ENCODE measurements at places on chromosomes 12 and 14.

- no peak for DNase-seq
Observed at GRCh38 chr14:35196571-35196970, 74.2 kb downstream of the PRORP start.

- DNase-seq, result no peak
Observed at GRCh38 chr12:89968151-89968700, 259.6 kb upstream of the ATP2B1 start.

GRCh38 chr14:103743691-103744090 is 28.1 kb downstream of the ZFYVE21 start:
- no peak for DNase-seq

DNA sequence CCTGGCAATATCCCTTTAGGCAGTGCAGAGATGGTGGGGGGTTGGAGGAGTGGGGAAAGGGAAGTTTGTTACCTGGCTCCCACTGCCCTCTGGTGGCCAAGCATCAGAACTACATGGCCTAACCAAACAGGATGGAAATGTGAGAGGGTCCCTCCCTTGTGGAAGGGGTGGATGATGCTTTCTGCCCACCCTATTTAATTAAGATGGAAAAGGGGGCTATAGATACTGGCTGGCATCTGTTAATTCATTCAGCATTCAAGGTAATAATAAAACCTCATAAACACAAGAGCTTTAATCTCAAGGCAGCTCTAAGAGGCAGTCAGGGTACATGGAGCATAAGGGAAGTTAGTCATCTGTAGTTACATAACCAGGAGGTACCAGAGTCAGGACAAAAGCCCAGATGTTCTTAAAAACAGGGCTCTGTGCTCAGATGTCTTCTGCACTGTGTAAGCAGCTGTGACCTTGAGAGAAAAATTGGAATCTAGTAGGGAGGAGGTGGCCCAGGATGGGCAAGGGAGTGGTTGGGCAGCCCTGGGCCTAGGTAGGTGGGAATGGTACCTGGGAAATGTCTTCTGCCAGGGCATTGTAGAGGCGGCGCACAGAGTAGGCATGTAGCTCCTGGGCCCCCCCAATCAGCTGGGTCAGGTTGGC is 4.6 kb downstream of the AP1G2 start:
- peak; percentile 48 for DNase-seq

DNA sequence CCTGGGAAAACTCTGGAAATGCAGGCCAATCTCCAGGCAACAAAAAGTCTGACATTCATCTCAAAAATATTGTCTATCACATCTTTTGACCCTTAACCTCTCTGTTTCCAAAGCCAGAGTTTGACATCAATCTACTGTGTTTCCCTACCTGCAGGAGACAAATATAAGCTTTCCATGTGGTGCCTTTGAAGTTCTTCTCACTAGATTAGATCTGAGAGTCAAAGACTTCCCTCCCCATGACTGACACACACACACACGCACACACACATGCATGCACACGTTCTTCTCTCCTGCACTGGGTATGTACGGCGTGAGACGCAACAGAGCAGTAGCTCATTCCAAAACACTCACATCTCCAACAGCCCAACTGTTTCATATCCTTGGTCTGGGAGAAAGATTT is 8.1 kb upstream of the ITPR2 start:
- DNase-seq, result no peak

DNA sequence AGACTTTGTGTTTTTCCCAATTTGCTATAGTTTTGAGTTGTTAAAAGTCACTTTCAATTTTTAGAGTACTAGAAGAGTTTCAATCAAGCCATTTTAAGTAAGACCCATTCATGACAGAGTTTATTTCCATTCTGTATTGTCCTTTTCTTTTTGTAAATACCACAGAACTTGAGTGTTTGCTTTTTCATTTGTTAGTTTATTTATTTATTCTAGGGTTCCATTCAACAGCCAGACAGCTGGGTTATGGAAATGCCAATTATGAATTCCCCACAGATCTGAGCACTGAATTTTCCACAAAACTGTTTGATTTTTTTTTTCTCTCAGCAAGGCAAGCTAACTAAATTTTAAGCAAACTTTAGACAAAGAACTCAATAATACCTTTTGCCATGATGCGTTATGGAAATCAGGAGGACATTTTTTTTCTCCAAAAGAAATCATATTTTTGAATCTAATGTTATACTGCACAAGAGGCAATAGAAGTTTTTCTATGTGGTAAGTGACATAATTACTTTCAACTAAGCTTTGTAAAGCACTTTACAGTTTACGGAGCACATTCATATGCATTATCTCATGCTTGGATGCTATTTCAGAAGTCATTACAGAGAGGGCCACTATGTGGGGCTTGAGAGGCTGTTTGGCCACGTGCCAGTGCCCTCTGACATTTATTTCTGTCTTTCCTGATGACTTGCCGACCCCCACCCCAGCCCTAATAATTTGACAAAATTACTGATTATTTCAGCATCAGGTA is 181.5 kb downstream of the VRK1 start:
- no peak for DNase-seq

DNA sequence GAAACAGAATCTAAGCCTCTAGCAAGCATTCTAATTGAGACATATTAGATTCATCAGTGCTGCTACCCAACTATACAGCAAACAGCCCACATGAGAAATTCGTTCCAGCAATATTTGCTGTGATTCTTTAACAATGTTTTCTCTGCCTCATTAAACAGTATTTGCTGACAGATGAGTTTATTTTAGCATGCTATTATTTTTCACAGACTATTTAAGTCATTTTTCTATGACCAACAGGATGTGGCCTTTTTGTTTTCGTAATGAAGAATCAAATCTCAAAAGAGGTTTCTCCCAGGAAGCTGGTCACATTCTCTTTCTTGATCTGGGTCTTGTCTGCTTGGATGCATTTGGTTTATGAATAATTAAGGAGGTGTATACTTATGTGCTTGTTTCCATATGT is 23.2 kb upstream of the SERPINA12 start:
- no peak for DNase-seq

DNA sequence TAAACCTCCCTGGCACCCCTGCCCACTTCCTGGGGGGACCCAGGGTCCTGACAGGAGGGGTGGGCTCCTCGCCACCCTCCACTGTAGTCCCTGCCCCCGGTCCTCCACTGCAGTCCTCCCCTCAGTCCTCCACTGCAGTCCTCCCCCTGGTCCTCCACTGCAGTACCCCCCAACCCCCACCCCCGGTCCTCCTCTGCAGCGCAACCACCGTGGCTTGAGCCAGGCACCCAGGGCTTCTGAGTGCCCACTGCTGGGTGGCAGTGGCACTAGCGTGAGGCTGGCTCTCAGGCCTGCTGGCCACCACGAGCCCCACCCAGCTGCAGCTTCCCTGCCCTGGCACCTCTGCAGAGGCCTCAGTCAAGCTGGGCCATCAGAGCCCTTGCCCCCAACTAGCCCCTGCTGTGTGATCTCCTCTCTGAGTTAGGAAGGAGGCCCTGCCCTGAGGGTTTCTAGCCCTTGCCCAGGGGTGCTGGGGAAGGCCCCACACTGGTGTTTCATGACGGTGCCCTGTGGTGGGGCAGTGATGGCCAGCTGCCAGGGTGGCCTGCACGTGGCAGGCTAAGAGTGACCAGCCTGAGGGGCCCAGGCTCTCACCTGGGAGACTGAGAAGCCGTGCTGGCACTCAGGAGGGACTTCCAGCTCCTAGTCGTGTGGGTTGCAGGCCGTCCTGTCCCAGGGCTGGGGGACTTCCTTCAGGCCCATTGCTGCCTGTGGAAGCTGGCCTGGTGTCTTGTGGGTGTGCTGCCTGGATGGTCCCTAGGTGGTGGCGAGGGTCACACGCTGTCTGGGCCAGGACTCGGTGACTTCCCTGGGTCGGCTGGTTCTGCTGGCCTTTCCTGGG is 9.7 kb downstream of the CEP170B start:
- no peak for DNase-seq

GRCh38 chr12:76311796-76312195 is 36.4 kb downstream of the BBS10 start:
- DNase-seq, result no peak

GRCh38 chr12:11618046-11618445 is 31.4 kb upstream of the ETV6 start:
- no peak for DNase-seq

GRCh38 chr14:53062856-53063255 is 90.3 kb downstream of the DDHD1 start:
- DNase-seq, result no peak

- DNase-seq, result no peak
Observed at GRCh38 chr12:109542014-109542413, 31.3 kb downstream of the MMAB start.

DNA sequence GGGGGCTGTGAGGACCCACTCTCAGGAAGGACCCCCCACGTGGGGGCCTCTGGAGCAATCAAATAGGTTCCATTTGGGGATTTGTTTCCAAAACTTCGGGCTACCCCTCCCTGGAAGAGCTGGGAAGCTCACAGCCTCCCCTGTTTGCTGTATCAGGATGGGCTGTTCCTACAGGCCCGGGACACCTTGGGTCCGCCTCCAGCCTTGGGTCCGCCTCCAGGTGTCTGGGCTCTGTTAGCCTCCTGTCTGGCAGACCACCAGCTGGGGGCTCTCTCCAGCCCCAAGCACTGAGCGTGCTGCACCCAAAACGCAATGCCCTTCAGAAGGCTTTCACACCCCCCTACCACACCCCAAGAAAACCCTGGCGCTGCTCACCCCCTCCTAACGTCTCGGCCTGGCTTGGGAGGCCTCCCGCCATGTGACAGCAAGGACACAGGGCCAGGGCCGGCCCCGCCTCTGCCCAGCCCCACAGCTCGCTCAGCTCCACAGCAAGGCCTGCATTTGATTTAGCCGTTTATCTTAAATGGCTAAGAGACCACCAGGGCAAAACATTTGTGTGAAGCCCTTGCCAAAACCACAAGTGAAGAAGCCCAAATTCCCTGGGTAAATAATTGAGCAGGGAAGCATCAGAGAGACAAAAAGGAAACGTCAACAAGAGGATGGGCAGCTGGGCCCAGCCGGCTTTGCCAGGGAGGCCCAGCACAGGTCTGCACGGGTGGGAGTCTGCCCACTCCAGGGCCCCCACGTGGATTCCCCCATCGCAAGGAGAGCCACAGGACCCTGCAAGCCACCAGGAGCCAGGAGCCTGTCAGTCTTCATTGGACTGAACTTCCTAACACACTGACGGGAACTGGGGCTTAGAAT is 39.9 kb downstream of the BCL11B start:
- no peak for DNase-seq

GRCh38 chr12:10740182-10740581 is 17.1 kb upstream of the YBX3 start:
- no peak for DNase-seq

DNA sequence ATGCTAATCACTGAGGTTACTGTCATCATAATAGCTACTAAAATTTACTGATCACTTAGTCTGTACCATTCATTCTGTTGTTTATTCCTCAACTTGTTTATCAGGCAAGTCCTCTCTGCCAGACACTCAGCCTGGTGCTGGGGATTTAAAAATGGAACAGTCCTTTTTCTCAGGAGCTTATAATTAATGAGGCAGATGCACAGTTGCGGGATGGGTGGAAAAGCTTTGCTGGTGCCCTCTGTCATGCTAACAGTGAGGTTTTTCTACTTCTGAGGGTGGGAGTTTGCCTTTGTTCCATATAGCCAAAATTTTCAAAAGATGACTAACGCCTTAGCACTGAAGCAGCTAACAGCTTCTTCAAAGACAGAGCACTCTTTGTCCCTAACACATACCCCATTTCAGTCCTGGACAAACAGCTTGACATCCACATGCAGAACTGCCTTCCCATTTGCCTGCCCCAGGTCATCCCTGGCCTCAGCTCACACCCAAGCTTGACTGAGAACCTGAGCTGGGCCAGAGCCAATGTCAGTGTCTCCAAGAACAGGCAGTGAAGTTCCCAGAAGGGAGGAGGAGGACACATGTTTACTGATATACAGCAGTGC is 30.8 kb upstream of the HSPB8 start:
- no peak for DNase-seq

DNA sequence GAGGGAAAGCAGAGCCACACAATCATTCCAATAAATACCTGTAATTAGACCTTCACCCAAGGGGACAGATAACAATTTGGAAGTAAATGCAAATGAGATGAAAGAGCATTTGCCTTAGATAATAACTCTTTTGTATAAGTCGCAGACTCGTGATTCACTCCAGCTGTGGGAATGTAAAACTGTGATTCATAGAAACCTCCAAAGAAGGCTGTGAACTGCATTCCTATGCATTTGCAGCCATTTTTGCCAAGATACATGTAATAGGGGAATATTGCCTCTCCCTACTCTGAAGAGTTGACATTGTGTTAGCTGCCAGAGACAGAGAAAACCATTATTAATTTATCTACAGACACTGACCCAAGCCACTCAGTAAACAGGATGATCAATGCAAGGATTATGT is 181.9 kb upstream of the ARHGAP5 start:
- no peak for DNase-seq

DNA sequence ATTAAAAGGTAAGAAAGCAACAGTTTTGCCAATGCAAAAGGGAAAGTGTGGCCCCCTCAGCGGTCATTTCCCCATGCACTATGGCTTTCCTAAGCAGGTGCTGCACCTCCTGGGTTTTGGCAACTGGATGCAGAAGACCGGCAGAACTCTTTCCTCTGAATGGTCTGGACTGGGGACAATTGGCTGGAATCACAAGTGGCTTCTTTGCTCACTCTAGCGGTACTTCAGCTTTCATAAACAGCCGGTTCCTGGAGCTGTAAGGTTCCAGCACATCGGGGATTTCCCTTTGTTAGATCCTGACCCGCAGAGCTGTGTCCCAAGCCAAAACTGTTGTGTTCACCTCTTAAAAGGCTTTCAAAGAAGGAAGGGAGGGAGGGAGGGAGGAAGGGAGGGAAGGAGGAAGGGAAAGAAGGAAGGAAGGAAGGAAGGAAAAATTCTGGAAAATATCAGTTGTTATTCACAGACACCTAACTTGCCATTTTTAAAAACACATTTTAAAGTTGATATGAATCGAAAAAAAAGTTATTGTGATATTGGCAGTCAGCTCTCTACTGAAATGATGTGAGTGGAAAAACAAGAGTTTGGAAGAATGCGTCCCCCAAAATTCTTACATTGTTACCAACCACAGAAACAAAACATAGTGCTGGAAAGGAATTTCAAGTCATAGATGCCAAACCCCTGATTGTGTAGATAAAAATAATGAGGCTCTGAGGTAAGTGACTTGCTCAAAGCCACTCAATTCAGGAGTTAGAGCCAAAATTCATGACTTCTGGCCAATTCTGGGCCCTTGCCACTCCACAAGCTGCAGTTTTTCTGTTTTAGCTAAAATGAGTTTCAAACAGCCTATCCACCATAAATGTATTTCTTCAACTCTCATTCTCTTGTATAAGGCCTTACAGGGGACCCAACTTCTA is 220.6 kb upstream of the HMGA2 start:
- DNase-seq, result no peak
